ENCODE measurements at places on chromosomes 11 and 22. TPM values are rescaled to one million over a fixed set of nuclear protein-coding genes. Genes with fewer than 3 reads are reported as not detected.

The BAIAP2L2 gene
- 1.3 TPM for polyA plus RNA-seq

The ATG2A gene
- polyA plus RNA-seq, result 8.1 TPM

The NLRP6 gene
- 0.15 TPM for polyA plus RNA-seq

The MICAL2 gene
- polyA plus RNA-seq, result 25.0 TPM

The MRGPRE gene
- polyA plus RNA-seq, result not detected

The USP2 gene
- polyA plus RNA-seq, result 38.3 TPM

The OTOG gene
- not detected for polyA plus RNA-seq

The MRGPRX4 gene
- polyA plus RNA-seq, result not detected

Measured in muscle of back (tissue), 13 donors.